ENCODE measurements at places on chromosomes 2 and 18.

DNA sequence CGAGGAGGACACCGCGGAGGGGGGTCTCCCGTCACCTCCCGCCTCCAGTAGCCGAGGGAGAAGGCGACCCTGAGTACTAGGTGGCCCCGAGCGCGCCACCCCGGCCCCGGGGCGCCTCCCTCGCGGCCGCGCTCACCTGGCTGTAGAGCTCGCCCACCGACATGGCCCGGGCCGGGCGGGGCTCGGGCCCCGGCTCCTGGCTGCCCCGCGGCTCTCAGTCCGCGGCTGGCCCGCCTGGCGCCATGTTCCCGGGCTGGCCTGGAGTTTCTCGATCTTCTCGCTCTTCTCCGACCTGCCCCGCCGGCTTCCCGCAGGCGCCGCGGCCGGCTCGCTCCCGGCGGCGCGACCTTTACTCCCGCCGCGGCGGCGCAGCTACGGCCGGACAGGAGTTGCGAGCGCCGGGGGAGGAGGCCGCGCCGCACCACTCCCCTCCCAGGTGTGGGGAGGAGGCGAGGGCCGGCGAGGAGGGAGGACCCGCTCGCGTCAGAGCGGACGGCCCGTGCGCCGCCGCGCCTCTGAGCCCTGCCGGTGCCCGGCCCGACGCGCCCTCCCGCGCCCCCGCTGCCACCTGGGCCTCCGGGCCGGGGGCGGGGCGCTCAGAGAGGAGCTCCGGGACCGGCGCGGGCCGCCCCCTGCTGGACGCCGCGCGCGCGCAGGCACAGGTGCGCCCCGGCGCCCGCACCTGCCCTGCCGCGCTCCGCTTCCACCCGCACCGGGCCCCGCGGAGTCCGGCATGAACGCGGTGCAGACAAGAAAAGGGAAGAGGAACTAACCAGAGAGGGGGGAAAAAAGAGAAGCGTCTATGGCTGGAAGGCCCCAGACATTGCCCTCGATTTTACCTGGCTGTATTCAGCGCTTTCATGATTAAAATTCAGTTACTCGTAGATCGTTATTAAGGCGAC, at the start of gene MYO5B:
TSS of gene MYO5B (minus strand) at position 517 of the 902 bp plus-strand sequence. CDS start at position 163, 354 bp downstream.
- peak; percentile 78 for DNase-seq

DNA sequence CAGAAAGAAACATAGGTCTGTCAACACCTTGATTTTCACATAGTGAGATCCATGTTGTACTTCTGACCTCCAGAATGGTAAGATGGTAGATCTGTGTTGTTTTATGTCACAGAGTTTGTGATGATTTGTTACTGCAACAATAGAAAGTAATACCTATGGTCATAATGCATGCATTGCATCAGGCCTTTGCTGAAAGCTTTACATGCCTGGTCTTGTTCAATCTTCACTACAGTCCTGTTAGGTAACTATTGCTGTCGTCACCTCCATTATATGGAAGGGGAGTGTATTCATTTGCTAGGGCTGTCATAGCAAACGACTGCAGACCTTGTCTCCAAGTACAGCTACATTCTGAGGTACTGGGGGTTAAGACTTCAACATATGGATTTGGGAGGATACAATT, 243.5 kb downstream of the ANAPC1 start:
- DNase-seq, result no peak

- DNase-seq, result no peak
These were observed 24.9 kb downstream of the CIDEA start for GRCh38 chr18:12278741-12279682.

GRCh38 chr2:172087207-172087779, 2.0 kb downstream of the DLX1 start:
- no peak for DNase-seq

GRCh38 chr2:42035241-42035640, 12.6 kb upstream of the PKDCC start:
- no peak for DNase-seq

- no peak for DNase-seq
These were observed 3.6 kb upstream of the ONECUT2 start for GRCh38 chr18:57431467-57432080.

DNA sequence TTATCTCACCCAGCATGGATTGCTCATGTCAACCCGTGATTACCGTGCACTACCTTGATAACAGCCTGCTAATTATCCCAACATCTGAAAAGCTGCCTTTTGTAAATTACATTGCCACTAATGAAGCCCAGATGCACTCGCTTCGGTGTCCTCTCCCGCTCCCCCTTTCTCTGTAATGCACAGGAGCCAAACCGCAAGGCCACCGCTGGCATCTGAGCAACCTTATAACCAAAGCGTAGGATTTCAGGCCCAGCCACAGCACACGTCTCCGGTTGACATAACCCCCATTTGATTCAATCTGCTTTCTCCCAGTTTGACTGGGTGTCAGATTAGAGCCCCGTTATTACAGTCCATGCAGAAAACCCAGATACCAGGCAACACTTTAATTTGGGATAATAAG, 341.2 kb downstream of the ALK start:
- DNase-seq, result no peak

DNA sequence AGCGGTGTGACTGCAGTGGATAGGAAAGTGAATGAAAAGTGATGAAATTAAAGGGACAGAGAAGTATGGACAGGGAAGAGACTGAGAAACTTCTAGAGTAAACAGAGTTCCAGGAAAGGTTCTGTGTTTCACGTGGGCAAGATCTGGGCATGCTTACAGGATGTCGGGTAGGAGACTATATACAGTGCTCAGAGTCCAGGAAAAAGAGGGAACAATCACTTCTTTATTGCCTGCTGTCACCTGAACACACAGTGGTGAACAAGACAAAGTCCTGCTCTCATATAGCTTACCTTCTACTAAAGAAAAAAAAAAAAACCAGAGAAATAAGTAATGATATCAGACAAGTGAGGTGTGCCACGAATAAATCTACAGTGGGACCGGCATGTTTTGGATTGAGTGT, 2.4 kb downstream of the LRPPRC start:
- DNase-seq, result no peak

DNA sequence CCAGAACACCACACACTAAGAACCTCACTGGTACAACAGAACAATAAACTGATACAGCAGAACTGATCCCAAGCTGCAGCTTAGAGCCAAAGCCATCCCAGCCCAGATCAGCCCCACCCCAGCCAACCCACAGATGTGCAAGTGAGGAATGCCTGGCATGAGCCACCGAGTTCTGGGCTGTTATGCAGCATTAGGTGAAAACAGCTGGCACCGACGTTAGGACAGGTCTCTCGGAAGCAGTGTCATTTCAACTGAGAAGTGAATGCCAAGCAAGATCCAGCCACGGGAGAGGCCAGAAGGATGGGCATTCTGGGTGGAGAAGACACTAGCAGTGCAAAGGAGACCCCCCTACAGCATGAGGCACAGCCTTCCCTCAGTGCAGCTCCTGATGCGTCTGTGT, 38.9 kb downstream of the ADCY3 start:
- no peak for DNase-seq

- DNase-seq, result no peak
These were observed 55.3 kb downstream of the EDAR start for GRCh38 chr2:108933691-108934117.

- DNase-seq, result peak; percentile 34
These were observed 206.7 kb downstream of the MGAT5 start for GRCh38 chr2:134460583-134460998.

GRCh38 chr2:215765729-215766360, 247.5 kb downstream of the MREG start:
- DNase-seq, result no peak

GRCh38 chr18:55261253-55261652, 302.0 kb upstream of the CCDC68 start:
- no peak for DNase-seq

DNA sequence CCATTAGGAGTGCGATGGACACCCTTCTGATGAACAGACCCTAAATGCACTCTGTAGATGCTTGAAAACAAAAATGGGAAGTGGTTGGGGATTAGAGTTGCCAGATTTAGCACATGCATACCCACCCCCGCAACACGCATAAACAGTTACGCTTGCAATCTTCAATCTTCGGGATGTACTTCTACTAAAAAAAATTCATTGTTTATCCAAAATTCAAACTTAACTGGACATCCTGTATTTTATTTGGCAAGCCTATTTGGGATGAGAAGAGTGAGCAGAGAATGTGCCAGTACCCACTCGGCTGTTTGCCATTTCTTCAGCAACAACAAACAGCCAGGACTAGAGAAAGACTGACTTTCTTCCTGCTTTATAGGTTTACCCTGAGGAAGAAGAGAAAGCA, 18.4 kb downstream of the KIAA2012 start:
- no peak for DNase-seq

DNA sequence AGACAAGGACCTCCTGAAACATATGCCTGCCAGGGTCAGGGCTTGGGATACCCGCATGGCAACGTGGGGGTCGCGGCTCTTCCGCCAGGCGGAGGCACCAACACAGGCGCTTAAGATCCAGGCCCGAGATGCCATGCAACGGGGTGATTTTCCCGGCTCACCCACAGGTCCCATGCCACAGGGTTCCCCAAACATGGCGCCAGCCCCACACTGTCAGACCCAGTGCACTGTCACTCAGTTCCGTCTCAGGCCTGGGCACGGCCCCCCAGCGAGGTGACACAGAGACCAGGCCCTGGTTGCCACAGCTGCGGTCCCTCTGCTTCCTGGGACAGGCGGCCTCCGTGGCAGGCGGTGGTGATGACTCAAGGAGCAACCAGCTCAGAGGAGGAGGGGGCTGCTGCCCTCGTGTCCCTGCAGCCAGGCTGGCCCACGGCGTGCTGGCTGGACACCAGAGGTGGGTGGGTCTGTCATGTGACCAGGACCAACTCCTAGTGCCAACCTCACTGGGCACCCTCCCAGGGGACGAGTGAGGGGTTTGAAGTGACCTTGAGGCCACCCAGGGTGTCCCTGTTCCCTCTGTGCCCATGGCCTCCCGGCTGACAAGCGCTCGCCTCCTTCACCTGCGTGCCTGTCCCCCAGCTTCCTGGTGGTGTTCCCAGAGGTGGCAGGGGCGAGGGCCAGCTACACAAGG, 4.9 kb downstream of the PDCD1 start:
- peak; percentile 18 for DNase-seq

- no peak for DNase-seq
These were observed 144.8 kb downstream of the PXDN start for GRCh38 chr2:1599301-1600085.

DNA sequence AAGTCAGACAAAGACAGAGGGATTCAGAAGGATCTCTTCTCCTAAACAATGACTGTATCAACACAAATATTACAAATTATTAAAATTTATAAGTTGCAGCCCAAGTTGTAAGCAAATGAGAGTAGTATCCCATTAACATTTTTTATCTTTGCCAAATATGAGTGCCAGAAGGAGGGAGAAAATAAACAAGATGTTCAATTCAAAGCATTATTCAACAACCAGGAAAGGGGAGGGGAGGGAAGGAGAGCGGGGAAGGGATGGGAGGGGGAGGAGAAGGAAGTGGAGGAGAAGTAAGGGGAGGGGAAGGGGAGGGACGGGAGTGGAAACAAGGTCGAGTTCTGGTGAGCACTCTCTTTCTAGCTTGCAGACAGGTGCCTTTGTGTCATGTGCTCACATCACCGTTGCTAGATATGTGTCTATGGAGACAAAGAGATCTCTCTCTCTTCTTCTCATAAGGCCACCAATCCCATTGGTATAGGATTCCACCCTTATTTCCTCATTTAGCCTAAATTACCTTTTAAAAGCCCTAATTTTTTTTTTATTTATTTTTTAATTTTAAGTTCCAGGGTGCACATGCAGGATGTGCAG, 679.6 kb upstream of the CHAC2 start:
- DNase-seq, result no peak

DNA sequence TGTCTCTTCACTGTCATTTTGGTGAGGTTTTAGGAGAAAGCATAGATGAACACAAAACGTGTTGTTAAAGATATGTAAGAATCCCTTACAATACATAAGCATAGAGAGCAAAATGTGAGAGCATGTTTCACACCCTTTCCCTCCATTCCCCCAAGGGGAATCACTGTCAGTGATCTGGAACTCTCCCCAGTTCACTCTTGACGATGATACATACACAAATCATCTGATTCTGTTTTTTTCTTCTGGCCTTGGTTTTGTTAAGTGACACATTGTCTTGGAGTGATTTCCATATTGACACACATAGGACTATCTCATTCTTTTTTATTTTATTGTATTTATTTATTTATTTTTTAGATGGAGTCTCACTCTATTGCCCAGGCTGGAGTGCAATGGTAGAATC, 53.7 kb upstream of the TANC1 start:
- no peak for DNase-seq

DNA sequence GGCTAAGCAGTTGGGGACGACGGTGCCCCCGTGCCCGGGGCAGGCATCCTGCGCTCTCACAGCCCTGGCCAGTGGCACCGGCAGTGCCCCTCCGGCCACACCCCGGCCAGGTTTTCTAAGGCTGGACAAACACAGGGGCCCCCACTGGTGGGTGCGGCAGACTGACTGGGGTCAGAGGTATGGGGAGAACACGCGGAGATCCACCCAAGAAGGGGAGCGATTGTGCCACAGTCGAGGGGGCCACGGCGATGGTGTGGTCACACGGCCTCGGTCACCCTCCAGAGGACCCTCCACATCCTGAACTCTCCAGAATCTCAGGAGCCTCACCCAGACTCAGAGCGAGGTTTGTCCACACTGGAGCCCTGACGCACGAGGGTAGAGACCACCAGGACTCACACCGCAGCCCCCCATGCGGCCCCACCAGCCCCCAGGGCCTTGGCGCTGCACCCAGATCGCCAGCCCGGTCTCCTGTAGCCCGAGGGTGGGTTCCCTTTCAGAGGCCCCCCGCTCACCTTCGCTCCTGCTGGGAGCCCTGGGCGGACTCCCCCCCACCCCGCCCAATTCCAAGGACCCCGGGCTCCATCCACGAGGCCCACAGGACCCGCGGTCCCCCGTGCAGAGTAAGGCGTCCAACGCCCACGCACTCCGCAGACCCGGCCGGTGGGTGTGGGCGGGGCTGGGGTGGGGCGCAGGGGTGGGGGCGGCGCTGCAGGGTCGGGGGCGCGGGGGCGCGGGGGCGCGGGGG, 15.2 kb downstream of the PDCD1 start:
- DNase-seq, result no peak

DNA sequence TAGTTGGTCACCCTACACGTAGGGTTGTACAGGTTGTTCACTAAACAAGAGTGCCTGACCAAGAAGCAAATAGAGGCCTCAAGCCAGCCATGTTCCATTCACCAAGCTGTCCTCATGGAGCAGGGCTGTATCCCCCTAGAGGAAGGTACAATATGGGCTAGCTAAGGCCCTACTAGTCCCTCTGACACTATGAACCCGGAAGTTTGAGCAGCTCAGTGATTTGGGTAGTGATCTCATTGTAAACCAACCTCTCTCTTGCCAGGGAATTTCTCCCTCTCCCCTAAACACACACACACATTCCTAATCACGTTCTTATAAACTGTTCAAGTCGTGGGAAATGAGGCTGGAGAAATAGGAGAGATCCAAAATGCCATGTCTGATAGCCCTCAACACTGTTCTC, 6.7 kb upstream of the CYS1 start:
- no peak for DNase-seq

GRCh38 chr2:238287737-238288649, at the start of gene PER2:
Gene PER2 (minus strand): TSS chr2:238288610. CDS start chr2:238277936, 10,674 bp downstream.
- peak; percentile 34 for DNase-seq

GRCh38 chr2:3469486-3469885, 49.8 kb downstream of the ADI1 start:
- no peak for DNase-seq

All from activated T-cell treated with anti-CD3 and anti-CD28 coated beads, Interleukin-2, amount 50 U/mL, for 72 hours (primary cell).